Urinary bladder (tissue), 4 donors: ENCODE measurements at places on chromosomes 5 and 9.

GRCh38 chr9:22037954-22038690 is 29.0 kb upstream of the CDKN2B start:
- no peak for DNase-seq

- no peak for DNase-seq
These were observed 244.8 kb upstream of the HAPLN1 start for GRCh38 chr5:83965441-83965840.

DNA sequence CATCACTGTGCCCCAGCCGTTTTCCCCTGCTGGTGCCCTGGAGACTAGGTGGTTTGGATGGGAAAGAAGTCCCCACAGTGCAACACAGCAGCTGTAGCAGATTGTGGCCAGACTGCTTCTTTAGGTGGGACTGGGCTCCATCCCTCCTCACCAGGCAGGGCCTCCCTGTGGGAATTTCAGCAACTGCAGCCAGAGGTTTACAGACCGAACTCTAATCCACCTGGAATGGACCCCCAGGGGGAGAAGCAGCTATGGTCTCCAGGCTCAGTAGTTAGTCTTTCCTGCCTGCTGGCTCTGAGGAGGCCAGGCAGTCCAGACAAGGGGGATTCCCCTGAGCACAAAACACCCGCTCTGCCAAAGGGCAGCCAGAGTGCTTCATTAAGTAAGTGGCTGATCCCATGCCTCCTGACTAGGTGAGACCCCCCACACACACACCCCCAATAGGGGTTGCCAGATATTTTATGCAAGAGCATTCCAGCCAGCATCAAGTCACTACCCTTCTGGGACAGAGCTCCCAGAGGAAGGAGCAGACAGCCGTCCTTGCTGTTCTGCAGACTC is 188.9 kb downstream of the SGCD start:
- no peak for DNase-seq

DNA sequence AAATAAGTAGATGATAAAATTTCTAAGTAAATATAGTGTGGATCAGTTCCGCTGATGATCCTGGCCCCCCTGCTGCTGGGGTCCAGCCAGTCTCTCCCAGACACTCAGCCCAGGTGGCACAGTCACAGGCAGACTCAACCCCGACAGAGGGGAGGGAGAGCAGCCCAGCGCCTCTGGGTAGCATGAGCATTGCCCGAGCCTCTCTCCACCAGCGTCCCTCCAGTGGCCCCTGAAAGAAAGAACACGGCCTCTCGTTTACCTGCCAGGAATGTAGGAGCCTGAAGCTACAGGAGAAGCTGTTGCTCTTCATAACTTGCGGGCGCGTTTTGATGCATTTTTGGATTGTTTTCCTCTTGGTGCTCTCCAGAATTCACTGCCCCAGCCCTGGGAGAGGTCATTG is 68.8 kb upstream of the ICE1 start:
- no peak for DNase-seq

- DNase-seq: no peak
These were observed 419.9 kb downstream of the BNC2 start for GRCh38 chr9:16450578-16450977.

DNA sequence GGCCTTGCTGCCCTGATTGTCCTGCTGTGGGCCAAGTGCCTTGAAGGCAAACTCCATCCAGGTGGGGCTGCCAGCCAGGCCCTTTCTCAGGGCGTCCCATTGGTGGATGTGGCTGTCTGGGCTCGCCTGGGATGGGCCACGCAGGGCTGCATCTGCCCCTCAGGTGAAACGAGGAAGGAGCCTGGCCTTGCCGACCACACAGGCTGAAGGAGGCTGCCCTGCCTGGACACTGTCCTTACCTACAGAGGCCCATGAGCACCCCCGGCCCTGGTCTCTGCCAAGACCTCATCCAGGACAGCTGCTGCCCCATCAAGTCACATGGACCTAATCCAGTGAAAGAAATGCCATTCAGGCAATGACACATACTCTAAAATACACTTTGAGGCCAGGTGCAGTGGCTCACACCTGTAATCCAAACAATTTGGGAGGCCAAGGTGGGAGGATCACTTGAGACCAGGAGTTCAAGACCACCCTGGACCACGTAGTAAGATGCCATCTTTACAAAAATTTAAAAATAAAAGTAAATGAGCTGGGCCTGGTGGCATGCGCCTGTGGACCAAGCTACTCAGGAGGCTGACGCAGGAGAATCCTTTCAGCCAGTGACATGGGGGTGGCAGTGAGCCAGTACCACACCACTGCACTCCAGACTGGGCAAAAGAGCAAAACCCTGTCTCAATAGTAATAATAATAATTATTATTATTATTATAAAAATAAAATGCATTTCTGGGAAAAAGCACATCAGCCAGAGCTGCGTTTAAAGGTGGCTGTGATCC is 33.9 kb downstream of the PNPLA7 start:
- DNase-seq: no peak

GRCh38 chr5:156147261-156147943 is 179.6 kb upstream of the SGCD start:
- DNase-seq: no peak

- DNase-seq: no peak
These were observed 530 bp downstream of the BBLN start for GRCh38 chr9:128160603-128160987.

- DNase-seq: no peak
These were observed 68.9 kb downstream of the FBXO38 start for GRCh38 chr5:148452499-148453193.

- DNase-seq: no peak
These were observed 25.8 kb upstream of the CD180 start for GRCh38 chr5:67222243-67223025.

- DNase-seq: no peak
These were observed 68.8 kb downstream of the ANKRD55 start for GRCh38 chr5:56164376-56164775.

GRCh38 chr5:179194941-179195381 is 134.8 kb downstream of the ZNF354C start:
- DNase-seq: no peak

DNA sequence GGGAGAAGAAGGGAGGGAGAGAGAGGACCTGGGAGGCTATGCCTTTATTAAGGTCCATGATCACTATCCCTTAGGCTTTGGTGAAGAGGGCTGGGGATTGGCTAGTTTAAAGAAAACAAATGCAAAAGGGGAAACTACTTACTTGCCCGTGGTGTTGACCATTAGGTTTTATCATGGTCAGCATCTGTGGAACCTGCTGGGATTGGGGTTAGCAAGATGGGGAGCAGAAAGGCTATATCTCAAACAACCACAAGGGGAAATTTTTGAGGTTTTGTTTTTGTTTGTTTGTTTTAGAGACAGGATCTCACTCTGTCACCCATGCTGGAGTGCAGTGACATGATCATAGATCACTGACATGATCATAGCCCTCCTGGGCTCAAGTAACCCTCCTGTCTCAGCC is 9.0 kb upstream of the RAD23B start:
- no peak for DNase-seq

DNA sequence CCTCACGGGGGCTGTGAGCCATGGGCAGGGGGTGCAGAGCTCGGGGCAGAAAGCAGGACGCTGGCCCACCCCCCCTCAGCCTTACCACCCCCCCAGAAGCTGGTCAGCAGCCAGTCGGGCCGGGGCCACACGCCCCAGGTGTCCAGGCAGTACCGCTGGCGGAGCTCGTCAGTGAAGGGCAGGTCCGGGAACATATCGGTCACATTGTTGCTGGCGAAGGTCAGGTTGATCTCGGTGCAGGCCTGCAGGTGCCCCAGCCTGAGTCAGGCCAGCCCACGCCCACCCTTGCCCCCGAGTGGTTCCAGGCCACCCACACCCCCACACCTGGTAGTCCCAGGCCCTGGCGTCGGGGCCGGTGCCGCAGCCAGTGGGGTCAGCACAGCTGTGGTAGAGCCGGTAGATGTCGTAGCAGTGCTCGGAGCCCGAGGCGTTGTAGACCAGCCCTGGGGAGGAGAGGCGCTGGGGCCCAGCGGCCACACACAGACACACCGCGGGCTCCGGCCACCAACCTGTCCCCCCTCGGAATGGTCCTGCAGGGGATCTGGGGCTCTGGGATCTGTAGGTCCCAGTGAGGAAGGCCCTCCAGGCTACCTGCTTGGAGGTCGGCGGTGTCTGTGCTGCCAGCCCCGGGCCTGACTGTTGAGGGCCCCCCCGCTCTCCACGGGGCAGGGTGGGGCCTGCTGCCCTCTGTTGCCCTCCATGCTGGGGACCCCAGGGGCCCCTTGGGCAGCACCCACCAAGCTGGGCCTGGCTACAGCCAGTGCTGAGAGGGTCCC is 2.6 kb downstream of the DPP7 start:
- no peak for DNase-seq

GRCh38 chr5:65803699-65804391 is 81.8 kb downstream of the NLN start:
- no peak for DNase-seq

DNA sequence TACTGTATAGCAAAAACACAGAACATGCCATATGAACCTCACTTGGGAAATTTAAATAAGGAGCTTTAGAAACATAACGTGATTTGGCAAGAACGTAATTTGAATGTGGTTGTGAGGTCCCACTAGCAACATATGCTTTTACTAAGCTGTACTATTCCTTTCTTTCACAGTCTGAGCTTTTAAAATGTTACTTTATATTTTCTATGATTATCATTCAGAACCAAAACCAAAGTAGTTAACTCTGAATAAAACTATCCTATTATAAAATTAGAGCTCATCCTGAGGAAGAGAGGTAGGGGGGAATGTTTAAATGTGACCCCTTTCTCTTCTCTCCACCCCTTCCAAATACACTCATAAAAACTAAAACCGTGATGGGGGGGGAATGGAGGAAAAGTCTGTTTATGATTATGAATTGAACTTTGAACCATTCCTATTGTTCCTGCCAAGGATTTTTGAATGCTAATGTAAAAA is 435.7 kb downstream of the NFIB start:
- DNase-seq: peak; percentile 33

DNA sequence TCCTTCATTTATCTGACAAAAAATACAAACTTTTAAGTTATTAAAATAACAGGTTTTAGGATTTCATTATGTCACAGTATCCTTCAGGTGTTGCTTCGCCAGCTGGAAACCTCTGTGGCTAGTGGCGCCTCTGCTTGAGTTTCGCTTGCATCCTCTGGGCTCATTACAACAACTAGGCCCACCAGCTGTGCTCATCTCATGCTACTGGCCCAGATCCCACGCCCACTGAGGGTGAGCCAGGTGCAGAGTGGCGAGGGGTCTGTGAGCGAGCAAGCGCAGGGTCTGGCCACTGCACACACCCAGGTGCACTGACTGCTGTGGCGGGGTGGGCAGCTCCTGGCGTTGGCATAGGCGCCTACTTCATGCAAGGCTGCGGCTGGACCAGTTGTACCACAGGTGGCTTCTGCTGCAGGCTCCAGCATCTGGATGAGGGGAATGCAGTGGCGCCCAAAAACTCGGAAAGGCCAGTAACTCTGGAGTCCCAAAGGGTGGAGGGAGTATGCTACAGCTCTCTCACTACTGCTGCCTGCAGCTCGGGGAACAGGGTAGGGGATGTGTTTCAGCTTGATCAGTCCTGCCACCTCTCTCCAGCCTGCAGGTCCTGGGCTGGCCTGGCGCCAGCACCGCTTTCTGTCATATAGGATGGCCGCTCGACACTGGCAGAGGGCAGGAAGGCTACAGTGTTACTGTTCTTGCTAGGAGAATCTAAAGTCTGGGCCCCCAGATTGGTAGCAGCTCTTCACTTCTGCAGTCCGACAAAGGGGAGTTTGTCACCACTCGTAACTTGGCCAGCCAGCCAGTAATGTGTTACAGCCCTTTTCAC is 452.1 kb downstream of the TUSC1 start:
- no peak for DNase-seq

DNA sequence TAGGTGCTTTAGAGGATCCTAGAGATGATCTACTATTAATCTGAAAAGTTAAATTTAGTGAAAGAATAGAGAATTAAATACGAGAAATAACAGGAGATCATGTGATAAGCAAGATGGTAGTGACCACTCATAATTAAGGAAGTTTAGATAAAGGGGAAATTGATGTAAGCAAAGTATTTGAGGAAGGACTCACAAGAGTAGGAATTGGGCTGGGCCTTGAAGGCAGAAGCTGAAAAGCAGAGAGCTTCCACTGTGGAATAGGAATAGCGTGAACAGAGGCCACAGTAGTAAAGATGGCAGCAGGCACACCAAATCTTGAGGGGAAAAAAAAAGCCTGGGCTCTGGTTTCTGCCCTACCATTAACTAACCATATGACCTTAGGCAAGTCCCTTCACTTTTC is 38.0 kb downstream of the KIF24 start:
- DNase-seq: no peak

- DNase-seq: no peak
These were observed 286.3 kb downstream of the CDH18 start for GRCh38 chr5:19701731-19702130.

DNA sequence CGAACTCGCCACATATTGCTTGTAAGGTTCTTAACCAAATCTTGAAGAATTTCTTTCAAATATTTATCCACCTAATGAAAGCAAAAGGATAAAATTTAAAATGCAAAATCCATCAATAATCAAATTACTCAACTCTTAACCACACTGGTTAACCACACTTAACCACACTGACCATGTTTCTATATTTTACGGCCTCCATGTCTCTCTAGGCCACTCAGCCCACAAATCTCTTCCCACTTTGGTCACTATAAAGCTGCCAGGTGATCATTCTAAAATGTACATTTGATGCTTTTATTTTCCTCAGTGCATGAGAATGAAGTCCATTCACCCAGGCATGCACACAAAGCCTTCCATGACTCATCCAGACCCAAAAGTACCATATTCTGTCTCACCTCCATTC is 56.4 kb upstream of the OR2K2 start:
- no peak for DNase-seq

DNA sequence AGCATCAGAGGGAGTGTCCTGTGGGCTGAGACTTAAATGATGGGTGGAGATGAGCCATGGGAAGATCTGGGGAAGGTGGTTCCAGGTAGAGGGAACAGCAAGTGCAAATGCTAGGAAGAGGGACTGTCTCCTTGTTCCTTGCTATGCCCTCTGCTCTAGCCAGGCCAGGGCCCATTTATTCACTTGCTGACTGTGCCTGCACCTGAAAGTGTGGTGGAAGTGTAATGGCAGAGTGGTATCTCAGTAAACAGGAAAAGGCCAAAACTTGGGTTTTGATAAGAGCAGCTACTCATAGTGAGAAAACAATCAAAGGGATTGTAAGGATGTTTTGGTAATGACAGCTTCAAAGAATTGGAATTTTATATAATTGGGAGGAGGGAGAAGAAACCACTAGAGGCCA is 32.4 kb downstream of the TLE4 start:
- DNase-seq: no peak

GRCh38 chr5:142837081-142837725 is 67.0 kb downstream of the ARHGAP26 start:
- no peak for DNase-seq

GRCh38 chr5:172858990-172859811 is 25.1 kb downstream of the ERGIC1 start:
- no peak for DNase-seq

- DNase-seq: no peak
These were observed 54.9 kb downstream of the NDST1 start for GRCh38 chr5:150562832-150563231.

DNA sequence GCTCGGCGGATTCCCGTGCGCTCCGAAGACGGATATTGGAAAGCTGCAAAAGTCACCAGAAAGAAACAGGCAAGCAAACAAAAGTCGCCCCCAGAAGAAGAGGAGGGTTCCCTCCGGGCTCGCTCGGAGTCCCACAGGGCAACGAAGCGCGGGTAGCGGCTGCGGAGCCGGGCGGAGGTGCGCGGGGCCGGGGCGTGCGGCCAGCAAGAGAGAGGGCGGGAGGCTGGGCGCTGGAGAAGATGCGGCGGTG is at the start of gene FBN2:
Gene FBN2, minus strand, starts transcription at position 246 of the 250 bp plus-strand sequence. CDS start 642 bp downstream, outside the sequence.
- no peak for DNase-seq

- no peak for DNase-seq
These were observed 236.2 kb upstream of the NFIL3 start for GRCh38 chr9:91659529-91660495.
